ENCODE measurements at places on chromosomes 3 and 15.

DNA sequence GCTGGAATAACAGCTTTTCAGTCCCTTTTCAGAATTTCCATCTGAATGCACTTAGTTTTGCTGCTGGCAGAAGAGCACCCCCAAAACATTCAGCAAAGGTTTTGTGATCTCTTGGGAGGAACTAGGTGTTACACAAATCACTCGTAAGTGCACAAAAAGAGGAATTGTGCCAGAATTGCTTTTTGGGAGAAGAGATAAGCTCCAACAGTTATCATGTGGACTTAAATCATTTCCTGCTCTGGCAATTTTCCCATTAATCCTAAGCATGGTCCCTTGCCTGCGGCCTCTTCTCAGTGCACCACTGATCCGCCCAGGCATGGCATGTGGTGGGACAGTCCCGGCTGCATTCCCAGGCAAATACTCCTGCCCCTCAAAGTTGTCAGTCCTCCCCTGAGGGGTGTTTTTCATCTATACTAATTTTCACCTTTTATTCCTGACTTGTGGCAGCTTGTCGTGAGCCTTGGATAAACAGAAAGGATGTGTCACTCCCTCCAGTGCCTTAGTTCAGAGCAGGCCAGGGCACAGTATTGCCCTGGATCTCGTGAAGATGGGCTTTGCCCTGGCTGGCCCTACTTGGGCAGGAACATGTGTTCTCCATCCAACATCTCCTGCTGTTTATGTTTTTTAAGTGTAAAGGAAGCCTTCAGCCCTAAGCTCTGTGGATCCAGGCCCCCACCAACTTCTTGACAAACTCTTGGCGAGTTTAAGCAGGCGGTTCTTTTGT lies 44.6 kb upstream of the VILL start:
- DNase-seq: peak; percentile 47

DNA sequence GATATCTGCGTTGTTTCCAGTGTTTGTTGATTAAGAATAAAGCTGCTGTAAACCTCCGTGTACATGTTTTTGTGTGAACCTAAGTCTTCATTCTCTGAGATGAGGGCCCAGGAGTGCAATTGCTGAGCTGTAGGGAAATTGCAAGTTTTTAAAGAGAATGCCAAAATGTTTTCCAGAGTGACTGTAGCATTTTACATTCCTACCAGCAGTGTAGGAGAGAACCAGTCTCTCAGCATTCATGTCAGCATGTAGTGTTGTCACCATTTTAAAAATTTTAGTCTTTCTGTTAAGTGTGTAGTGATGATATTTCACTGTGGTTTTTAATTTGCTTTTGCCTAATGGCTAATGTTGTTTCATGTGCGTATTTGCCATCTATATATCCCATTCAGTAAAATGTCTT lies 3.4 kb upstream of the MGLL start:
- DNase-seq: no peak

DNA sequence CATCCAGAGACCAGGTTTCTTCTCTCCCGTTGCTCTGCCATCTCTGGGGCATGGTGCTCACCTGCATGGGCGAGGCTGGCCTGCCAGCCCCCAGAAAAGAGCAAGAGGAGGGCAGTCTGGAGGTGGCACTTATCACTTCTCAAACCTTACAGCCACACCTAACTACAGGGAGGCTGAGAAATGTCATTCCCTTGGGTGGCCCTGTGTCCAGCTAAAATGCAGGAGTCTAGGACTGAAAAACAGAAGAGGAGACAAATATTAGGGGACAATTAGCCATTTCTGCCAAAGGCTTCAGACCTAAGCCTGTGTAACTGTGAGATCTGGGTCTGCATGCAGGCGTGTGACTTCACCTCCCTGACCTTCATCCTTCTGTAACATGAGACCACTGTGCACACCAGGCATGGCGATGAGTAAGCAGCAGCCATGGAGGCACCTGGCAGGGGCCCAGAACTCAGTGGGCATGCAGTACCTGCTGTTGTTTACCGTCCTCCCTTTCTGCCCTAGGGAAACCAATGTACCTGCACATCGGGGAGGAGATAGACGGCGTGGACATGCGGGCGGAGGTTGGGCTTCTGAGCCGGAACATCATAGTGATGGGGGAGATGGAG lies 83.4 kb downstream of the MESD start:
- DNase-seq: peak; percentile 40

GRCh38 chr15:89707577-89707976 lies 17.0 kb downstream of the WDR93 start:
- no peak for DNase-seq

DNA sequence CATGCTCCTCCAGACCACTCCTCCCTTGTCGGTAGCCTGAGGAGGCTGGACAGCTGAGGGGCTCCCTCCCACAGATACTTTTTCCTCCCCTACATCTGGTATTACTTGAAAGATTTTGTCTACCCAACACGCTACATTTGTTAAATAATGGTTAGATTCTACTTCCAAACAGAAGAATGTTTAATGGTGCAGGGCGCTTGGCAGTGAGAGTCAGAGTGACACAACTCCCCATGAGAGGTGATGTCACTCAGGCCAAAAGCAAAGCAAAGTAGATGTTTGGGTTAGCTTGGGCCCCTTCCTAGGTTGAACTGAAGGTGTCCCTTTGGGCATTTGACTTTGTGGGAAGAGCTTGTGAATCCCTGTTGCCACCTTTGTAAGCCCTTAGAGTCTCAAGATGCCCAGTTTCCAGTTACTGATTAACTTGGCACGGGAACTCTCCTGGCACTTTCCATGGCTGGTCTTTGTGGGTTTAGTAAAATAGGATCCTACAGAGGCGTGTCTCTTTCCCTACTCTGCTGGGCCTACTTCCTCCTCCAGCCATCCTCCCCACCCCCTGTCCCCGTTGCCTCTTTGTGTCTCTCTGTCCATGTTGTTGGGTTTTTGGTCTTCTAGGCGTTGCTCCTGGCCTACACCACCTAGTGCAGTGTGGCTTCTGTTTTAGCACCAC lies 5.6 kb downstream of the LIMD1 start:
- DNase-seq: no peak

DNA sequence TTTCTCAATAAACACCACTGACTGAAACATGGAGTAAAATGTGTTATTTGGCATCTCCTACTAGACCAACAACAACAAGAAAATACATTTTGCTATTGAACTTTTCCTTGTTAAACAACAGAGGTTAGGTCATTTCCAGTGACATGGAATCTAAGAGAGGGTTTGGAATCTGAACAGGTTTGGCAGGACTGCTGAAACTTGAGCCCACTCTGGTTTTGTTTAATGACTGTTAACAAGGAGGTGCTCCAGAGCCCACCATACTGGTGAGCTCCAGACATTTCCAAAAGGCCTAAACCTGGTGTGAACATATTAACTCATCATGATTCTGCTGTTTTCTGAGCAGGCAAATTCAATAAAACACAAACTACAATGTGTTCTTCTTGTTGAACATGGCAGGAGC lies 330.7 kb upstream of the TRIM42 start:
- no peak for DNase-seq

- DNase-seq: no peak
Measured at GRCh38 chr3:42749025-42749752, 23.9 kb downstream of the CCDC13 start.

DNA sequence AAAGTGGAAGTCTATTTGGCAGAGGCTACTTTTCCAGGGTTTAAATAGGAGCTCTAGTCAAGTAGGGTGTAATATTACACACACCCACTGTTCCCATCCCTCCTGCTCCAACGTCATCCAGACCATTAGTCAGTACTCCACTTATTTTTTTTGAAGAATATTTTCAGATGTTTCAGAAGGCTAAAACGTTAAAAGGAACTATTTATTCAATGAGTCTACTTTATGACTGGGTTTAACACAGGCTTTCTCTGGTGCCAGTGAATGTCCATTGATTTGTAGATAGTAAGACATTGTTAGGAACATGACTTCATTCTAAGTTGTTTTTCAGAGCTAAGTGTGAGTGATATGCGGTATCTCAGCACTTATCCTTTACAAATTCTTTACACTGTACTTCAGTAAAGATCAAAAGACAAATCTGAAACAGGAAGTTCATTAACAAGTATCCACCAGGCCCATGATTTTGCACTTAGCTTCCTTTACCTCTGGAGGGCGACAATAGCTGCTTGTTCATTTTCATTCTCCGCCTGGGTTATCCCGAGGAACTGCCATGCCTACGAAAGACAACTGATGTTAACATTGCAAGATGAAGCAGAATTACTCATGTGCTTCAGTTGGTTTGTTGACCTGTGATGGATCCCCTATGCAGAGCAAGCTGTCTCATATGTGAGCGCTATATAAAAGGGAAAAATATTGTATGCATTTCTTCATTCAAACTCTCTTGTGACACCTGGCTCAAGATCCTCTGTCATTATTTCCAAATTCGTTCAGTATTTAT lies 158.7 kb downstream of the USP13 start:
- peak; percentile 37 for DNase-seq

DNA sequence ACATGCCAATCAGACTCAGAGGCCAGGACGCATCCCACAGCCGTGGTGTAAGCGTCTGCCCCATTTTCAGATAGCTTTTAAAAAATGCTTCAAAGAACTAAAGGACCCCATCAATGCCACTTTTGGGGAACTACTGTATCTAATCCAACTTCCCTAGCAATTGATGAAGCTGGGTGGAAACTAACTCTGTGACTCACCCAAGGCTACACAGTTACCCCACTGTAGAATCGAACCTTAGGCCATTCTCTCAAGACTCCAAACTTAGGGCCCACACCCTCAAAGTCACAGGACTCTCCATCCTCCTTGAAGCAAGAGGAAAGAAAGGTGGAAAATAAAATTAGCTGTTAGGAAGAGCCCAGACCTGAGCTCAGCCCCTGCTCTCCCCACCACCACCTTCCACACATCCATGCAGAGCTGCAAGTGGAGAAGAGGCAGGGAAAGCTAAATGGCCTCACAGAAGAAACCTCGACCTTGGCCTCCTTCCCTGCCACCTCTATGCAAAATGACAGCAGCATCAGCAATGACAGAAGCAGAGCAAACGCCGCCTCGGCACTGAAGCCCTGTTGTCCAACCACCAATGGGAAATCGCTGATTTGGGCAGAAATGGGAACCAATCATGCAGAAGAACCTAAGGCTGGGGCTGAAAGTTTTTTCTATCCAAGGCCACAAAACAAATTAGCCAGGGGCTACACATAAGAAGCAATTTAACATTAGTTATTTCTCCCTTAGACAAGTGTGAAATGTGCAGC lies 22.2 kb downstream of the ANP32A start:
- no peak for DNase-seq

GRCh38 chr15:88656760-88657221 lies 18.0 kb downstream of the ISG20 start:
- no peak for DNase-seq

DNA sequence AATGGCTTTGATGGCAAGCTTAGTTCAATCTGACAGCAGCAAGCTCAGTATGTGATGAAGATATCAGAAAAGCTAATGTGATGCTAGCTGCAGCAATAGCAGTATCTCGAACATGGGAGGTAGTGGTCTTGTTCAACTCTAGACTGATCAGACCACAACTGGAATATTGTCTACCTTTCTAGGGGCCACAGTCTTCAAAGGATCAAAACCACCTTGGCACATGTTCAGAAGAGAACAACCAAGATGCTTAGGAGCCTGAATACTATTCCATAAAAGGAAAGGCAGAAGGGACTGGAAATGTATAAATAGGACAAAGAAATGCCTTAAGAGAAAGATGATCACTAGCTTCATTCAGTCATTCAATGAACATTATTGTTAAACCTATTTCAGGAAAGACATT lies 2.3 kb downstream of the C3orf70 start:
- DNase-seq: no peak

- DNase-seq: no peak
Measured at GRCh38 chr15:98830034-98830634, 177.5 kb downstream of the PGPEP1L start.

DNA sequence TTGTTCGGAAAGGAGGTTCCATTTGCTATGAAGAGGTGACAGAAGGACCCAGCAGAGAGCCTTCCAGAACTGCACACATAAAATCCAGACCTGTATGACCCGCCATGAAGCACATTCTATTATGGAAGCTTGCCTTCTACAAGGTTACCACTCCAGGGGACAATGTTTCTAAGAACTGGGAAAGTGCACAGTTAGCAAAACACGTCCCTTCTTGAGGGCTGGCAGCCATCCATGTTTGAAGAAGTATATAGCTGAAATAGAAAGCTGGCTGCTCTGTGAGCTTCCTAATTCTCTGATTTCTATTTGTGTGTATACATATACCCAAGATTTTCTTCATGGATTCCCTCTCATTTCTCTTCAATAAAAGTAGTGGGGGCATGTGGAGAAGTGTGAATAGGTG lies 74.6 kb downstream of the CNTN3 start:
- DNase-seq: no peak

- DNase-seq: no peak
Measured at GRCh38 chr3:61333192-61333961, 82.1 kb upstream of the FHIT start.
